ENCODE measurements at places on chromosomes 11 and 22.

- DNase-seq, result no peak
These were observed 14.7 kb downstream of the TBC1D10A start for GRCh38 chr22:30312053-30312452.

DNA sequence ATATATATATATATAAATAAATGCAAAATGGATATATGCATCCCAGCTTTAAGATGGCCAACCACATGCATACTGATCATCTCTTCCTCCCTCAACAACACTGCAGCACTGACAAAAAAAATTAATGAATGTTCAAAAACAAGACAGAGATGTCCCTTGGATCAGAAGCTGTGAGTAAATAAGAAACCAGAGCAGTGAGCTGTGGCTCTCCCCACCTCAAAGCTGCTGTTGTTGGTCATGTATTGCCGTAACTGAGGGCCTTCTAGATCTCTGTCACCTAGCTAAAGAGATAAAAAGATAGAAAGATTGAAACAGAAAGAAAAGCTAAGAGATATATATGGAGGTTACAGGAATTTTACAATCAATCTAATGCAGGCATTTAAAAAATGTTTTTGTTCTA, 15.5 kb upstream of the TMEM135 start:
- no peak for DNase-seq

DNA sequence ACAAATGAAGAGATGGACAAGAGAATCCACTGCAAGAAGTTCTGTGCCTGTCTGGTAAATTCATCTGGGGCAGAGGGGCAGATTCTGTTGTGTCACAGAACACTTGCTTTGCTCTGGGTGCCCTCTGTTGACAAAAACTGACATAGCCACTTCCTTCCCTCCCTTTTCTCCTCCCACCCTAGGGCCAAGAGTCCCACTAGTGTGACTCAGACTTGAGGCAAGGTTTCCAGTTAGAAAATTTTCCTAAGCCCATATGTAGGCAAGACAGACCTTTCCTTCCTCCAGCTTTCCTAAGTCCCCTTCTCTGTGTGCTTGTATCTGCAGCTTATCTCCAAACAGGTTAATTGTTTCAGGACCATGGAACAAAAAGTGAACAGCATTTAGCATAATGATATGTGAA, 106.8 kb downstream of the RBFOX2 start:
- DNase-seq, result peak; percentile 22

DNA sequence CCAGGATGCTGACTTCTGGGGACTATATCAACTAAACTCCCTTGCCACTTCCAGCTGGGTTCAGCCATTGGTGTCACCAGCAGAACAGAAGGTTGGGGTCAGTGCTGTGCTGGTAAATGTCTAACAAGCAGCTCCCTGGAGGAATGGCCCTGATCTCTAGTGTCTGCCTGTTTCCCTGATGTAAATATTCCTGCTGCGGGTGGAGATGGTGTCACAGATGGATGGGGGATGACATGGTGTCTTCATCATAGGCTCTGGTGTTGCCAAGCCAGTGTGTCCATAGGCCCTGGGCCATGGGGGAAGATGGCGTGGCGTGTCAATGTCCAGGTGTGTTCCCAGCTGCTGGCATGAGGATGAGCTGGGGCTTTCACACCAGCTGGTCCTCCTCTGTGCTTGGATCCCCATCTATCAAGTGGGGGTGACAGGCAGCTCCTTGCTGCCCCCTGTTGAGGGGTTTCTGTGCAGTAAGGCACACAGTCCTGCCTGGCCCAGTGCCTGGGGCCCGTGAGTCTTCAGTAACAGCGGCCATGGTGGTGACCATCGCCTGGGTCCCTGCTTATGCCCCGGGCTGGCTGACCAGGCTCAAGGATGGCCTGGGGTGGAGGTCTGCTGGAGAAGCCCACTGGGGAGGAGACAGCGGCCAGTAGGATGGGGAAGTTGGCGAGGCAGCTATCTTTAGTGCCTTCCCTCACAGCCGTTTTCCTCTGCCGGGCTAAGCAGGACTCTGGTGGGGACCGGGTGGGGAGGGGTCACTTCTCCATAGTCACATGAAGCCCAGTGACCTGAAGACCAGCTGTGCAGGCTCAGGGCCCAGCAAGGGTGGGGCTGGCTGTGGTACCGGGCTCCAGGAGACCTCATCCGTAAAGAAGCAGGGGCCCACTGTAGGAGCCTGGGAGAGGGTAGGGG, 12.7 kb downstream of the RPL3 start:
- no peak for DNase-seq

DNA sequence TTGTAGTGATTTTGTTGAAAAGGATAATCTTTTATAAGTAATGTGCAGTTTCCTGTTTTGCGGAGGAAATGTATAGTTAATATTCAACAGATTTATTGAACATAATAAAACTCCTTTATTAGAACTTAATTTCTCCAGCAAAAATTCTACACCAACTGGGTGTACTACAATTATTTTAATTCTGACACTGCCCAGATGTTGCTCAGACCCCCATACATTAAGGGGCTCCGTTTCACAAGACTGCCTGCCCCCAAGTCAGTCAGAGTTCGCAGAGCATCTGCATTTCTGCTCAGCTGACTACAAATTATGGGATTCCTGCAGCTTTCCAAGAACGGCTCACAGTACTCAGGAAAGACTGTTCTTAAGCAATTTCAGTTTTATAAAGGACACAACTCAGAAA, 6.2 kb downstream of the CEP57 start:
- DNase-seq, result no peak

- DNase-seq, result peak; percentile 53
These were observed 142.7 kb downstream of the WNT7B start for GRCh38 chr22:45834241-45834640.

DNA sequence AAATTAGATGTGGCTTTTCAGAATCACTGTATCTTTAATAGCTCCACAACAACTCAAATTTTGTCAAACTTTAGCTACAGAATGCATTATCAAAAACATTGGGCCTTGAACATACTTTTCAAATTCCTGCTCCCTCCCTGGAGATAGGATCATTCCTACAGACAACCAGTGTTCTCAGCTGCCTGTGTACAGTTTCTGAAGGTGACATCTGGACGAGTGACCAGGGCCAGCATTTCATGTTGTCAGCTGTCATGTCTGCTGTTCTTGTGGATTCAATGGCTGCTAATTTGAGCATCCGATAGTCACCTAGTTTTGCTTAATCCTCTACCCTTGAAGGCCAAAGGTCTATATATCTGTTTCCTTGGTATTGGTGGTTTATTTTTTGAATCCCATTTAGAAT, 188.2 kb downstream of the DBX1 start:
- no peak for DNase-seq

GRCh38 chr22:47174671-47175112, 412.2 kb downstream of the TBC1D22A start:
- no peak for DNase-seq

DNA sequence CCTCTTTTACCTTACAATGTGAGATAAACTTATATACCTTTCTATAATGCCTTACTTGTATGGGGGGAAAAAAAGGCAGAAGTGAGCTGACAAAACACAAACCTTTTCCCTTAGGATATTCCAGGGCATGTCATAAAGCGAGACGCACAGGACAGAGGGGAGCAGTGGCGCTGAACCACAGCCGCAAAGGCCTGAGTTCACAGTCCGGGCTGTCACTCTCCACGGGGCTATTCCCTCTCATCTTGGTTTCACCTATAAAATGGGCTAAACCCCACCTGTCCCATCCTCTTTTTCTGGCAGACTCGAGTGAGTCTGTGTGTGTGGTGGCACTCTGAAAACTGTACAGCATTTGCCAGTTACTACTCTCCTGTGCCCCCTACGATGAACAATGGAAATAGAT, 14.4 kb upstream of the FXYD2 start:
- DNase-seq, result no peak
